ENCODE measurements at places on chromosomes 13 and 19. TPM values are rescaled to one million over a fixed set of nuclear protein-coding genes. Genes with fewer than 3 reads are reported as not detected.

- DNase-seq: no peak
Observed at GRCh38 chr13:27774651-27775050, 17.6 kb upstream of the GSX1 start.

DNA sequence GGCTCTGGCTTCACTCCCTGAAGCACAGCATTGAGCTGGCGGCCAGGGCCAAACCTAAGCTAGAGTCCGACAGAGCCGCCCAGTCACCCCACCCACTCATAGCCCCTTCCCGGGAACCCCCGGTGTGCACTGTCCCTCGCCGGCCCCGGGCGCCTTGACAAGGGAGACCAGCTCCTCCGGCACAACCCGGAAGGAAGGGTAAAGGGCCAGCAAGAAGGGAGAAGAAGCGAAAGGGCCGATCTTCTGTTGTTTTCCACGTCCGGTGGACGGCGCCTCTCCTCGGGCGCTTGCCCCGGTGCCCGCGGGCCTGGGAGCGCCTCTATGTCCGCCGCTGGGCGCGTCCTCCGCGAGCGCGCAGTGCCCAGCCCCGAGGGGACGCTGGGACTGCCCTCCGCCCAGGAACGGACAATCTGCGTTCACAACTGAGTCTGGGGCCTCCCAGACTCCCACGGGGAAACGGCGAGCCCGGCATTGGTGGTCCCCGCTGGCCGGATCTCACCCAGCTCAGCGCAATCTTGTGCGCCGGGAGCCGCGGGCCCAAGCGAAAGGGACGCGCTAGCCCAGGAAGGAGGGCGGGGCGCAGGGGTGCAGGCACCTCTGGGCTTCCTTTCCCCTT is 172.5 kb upstream of the MIR17HG start:
- DNase-seq: no peak

- peak; percentile 76 for DNase-seq
Observed at GRCh38 chr13:30744056-30744680, 8.8 kb downstream of the ALOX5AP start.

GRCh38 chr19:32800754-32801153 is 68.8 kb downstream of the SLC7A9 start:
- no peak for DNase-seq

DNA sequence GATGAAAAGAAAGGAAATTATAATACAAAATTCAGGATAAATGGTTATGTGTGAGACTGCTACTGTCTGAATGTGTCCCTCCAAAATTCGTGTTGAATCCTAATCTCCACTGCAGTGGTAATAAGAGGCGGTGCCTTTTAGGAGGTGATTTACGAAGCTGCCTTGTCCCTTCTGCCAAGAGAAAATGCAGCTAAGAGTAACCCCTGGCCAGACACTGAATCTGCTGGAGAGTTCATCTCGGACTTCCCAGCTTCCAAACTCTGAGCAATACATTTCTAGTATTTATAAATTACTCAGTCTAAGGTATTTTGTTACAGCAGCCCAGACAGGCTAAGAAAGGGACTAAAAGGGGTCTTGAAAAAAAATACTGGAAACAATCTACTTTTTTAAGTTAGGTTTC is 152.6 kb downstream of the KLF12 start:
- no peak for DNase-seq

Gene EDNRB
- 17.8 TPM for total RNA-seq
